CD4-positive, alpha-beta T cell treated with Interleukin-1 beta for 1 hour (primary cell): ENCODE measurements at places on chromosomes 11 and 22.

DNA sequence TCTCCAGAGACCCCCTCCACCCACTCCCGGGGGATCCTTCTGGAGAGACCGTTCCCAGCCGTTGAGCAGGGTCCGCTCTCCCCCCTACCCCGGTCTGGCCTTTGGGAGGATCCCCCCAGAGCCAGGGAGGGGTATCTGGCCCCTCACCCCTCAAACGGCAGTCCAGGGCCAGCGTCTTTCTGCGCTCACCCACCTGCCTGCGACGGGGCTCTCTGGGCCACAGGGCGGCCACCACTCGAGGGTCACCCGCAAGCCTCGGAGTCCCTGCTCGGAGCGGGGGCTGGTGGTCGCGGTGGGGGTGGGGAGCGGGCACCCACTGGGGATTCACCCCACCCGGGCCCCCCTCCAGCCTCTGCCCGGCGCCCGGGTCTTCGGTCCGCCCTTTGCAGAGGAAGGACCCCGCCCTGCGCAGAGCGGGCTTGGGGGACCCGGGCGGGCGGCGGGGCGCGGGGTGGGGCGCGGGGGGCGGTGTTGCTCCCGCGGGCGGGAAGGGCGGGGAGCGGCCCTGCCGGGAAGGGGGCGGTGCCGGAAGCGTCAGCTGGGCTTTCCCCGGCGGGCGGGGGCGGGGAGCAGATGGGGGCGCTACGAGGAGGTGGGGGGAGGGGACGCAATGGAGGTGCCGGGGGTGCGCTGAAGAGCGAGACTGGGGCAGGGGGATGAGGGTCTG, 16.6 kb downstream of the CRELD2 start:
- DNase-seq: peak; percentile 91

DNA sequence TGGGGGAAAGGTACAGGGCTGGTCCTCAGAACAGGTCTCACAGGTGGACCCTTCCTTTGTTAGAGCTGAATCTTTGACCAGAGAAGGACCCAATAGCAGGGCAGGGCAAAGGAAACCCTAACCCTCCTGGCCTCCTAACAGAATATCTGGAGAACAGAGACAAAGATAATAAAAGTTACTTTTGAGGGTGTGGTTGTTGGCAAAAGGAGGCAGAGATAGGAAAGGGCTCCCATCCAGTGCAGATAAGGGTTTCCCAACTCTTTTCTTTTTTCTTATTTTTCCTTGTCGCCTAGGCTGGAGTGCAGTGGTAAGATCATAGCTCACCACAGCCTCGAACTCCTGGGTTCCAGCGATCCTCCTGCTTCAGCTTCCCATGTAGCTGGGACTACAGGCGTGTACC, 11.9 kb downstream of the PCSK7 start:
- no peak for DNase-seq

DNA sequence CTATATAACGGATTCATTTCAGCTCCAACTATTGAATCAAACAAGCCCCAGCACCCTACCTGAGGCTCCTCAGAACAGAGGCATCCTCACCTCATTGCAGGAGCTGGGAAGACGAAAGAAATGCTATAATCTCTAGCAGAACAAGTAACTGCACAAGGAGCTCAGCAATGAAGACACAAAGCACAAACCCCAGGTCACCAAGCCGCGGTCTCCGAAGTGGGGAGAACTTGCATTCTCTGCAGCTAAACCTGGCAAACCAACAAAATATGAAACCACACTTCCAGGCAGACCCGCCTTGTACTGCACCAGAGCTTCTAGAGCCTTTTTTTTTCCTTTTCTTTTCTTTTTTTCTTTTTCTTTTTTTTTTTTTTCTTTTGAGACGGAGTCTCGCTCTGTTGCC, 21.8 kb upstream of the CD5 start:
- no peak for DNase-seq

DNA sequence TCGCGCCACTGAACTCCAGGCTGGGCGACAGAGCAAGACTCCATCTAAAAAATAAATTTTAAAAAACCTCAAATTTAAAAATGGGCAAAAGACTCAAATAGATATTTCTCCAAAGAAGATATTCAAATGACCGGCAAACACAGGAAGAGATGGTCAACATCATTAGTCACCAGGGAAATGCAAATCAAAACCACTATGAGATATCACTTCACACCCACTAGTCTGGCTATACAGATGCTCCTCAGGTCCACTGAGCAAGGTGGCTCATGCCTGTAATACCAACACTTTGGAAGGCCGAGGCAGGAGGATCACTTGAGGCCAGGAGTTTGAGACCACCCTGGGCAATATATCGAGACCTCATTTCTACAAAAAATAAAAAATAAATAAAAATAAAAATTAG, 43.3 kb upstream of the SLC35C1 start:
- DNase-seq: no peak

- no peak for DNase-seq
These were observed 11.0 kb downstream of the TNKS1BP1 start for GRCh38 chr11:57313788-57314135.

DNA sequence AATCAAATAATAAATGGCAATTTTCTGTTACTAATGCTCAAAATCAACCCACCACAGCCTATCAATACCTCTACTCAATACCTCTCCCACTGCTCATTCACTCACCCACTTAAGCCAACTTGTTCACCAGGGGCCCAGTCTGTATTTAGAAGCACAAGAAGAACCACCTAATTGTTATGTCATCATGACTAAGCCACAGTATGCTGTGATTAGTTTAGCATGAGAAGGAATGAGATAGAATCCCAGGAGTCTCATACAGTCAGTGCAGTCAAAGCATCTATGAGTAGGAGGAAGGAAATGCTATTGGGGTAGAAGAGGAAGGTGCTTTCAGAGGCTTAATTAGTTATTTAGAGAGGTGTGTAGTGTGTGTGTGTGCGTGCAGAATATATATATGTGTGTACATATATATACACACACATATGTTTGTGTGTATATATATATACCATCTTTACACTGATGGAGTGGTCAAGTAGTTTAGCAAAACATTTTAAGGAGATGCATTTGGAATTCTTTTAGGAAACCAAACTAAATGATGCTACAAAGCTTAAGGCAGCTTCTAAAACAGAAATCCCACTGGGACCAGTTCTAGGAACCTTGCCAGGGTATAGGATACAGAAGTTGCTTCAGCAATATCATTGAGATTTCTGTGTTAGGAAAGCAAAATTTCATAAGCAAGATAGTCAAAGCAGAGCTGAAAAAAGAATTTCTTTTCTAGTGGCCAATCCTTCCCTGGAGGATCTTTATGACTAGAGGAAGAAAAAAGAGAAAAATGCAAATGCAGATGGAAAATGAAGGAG, 27.5 kb downstream of the KCNA4 start:
- no peak for DNase-seq

DNA sequence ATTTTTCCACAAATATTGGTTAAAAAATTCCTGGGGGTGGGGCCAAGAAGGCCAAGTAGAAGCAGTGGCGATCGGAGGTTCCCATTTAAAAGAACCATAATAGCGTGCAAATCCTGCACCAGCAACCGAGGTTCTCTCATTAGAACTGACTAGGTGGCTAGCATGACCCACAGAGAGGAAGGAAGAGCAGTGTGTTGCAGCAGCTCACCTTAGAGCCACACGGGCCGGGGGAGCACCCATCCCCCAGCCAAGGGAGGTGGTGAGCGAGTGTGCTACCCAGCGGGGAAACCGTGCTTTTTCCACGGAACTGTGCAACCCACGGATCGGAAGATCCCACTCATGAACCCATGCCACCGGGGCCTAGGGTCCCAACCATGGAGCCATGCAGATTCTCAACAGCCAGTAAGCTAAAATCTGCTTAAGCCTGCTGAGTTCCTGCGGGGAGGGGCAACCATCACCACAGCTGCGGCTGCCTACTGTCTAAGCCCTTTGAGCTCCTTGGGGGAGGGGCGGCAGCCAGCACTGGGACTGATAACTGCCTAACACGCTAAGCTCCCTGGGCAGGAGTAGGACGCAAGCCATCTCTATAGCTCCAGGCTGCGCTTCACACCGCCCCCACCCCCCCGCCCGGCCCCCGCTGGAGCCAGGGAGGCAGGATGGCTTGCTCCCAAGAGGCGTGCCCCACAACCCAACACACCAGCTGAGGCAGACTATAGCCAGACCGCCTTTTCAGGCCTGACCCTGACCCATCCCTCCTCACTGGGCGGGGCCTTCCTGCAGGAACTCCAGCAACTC, 21.0 kb upstream of the HTATIP2 start:
- DNase-seq: no peak

GRCh38 chr11:107957109-107957588, 28.9 kb downstream of the RAB39A start:
- no peak for DNase-seq

DNA sequence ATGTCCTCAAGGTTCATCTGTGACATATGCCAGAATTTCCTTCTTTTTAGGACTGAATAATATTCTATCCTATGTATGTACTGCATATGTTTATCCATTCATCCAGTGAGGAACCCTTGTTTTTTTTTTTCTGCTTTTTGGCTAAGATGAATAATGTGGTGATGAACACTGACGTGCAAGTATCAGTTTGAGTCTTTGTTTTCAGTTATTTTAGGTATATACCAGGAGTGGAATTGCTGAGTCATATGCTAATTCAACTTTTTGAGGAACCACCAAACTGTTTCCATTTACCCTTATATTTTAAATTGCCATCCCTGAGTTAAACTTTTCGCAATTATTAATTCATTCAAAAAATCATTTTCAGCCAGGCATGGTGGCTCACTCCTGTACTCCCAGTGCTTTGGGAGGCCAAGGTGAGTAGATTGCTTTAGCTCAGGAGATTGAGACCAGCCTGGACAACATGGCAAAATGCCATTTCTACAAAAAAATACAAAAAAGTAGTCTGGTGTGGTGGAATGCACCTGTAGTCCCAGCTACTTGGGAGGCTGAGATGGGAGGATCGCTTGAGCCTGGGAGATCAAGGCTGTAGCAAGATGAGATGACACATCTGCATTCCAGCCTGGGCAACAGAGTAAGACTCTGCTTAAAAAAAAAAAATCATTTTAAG, 64.2 kb downstream of the MICAL2 start:
- no peak for DNase-seq

GRCh38 chr11:8746331-8746974, 63.9 kb downstream of the RPL27A start:
- DNase-seq: no peak

DNA sequence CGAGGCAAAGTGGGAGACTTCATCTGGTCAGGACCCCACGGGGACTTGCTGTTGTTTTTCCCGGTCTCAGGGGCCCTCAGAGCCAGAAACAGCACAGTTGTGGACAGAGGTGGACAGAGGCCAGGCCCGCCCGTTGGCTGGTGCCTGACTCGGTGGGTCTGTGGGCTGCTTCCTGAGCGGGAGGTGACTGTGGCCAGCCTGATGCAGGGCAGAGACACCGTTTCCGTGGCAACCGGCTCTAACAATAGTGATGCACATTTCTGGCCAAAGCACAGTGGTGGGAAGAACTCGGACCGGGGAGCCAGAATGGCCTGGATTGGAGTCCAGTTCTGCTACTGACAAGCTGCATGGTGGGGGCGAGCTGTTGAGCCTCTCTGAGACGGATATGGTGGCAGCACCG, 58.7 kb upstream of the ATXN10 start:
- no peak for DNase-seq

DNA sequence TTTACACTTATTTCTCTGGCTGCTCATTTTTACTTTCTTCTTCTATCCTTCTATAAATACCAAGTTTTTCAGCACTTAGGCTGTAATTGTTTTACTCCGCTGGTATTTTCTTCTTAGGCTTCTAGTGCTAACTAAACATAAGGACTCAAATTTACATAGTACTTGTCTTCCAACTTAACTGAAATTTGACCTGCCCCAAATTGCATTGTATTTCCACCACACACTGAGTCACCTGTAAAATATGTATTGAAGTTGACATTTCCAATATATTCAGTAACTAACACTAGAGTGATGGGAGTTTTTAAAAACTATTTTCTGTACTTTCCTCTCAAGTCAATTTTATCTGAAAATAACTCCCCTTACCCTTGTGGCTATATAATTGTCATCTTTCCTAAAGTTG, 1794.1 kb upstream of the RAG2 start:
- no peak for DNase-seq

GRCh38 chr11:17416492-17416891, 28.0 kb upstream of the KCNJ11 start:
- no peak for DNase-seq

DNA sequence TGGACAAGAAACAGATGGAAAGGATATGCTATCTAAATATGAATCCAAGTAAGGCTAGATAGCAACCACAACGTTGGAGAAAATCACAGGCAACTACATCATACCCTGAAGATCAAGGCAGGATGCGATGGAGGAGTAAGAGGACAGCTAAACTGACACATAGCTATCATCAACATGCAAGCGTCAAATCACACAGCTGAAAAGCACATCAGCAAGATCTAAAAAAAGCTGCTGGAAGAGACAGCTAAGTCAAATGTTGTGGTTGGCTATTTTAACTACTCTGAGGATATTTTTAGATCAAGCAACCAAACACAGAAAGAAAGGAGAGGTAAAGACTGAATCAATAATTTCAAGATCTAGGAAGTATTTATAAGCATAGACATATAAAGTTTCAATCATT, 466.9 kb downstream of the BRD1 start:
- no peak for DNase-seq

DNA sequence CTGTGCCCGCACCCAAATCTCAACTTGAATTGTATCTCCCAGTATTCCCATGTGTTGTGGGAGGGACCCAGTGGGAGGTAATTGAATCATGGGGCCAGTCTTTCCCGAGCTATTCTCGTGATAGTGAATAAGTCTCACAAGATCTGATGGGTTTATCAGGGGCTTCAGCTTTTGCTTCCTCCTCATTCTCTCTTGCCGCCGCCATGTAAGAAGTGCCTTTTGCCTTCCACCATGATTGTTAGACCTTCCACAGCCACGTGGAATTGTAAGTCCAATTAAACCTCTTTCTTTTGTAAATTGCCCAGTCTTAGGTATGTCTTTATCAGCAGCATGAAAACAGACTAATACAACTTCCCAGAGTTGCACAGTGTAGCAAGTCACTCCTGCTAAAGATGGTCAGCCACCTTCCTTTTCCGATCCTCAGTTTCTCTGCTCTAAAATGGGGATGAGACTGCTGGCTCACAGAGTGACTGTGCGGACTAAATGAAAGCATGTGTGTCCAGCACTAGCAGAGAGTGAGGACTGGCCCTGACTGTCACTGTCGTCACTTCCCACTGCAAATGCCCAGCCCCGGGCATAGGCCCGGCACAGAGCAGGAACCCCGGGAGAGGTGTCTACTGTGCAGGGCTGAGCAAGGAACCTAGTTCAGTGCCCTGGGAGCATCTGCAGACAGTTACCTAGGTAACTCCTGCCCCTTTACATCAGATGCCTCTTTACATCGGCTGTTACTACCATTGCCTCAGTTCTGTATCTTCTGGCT, 9.5 kb downstream of the TSKU start:
- DNase-seq: no peak

- DNase-seq: no peak
These were observed 417.8 kb upstream of the CCDC179 start for GRCh38 chr11:23278121-23278520.

DNA sequence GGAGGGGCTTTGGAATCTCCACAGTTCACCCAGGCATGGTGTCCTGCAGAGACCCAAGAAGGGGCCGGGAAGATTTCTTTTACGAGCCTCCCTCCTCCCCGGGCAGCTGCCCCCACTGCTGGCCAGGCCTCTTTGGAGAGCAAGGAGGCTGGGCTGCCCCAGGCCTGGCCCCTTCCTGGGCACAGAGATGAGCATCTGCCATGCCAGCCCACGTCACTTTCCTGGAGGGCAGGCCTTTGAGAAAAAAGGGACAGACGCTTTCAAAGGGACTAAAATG, 60.5 kb upstream of the FGF3 start:
- no peak for DNase-seq
